ENCODE measurements at places on chromosomes 7 and 10.

DNA sequence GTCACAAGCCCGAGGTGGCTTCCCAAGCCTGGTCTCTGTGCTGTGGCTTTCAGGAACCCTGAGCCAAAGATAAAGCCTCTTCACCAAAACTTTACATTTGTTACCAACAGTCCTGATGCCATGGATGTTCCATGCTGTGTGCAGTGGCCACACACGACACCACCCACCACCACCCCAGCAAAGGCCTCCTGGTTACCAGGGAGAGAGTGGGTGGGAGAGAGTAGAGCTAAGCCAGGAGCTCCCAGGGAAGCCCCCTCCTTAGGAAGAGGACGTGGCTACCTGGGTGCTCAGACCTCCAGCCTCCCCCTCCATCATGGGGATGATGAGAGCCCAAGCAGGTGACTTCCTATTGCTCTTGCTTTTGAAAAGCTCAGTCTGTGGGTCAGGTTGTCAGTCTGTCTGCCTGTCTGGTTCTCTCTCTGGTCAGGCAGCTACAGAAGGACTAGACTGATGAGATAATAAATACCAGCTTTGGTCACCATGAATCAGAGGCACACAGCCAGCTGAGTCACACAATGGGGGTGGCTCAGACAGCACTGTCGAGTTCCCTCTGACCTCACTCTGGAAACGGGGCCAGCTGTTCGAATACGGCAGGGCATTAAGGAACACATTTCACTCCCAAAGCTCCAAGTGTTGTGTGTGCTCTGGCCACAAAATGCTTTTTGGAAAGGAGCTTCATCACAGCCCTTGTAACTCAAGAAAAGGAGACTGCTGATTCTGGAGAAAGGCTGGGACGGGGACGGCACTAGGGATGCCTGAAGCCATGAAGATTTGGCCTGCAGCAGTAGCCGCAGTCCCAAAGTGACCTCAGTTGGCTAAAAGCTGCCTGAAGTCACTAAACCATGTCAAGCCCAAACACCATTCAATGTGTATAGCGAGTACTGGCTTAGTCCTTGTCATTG, 166.0 kb downstream of the FANK1 start:
- peak; percentile 95 for DNase-seq

DNA sequence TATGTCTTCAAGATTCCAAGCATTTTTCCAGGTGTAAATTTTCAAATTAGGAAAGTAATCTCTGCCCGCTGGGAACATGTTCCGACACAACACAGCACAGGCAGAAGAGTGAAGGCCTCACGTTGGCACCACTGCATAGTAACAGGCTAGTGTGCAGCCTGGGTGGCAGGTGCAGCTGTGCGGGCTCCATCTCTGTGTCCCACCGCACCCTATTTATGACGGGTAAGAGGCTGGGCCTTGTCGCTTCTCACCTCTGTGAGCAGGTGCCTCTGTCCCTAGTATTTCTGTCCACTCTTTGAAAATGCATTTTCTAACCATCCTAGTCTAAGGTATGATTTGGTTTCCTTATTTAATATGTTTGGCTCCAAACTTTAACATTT, 24.1 kb downstream of the VIPR2 start:
- DNase-seq = no peak

- no peak for DNase-seq
Measured at GRCh38 chr7:122633472-122633871, 65.4 kb downstream of the RNF133 start.

DNA sequence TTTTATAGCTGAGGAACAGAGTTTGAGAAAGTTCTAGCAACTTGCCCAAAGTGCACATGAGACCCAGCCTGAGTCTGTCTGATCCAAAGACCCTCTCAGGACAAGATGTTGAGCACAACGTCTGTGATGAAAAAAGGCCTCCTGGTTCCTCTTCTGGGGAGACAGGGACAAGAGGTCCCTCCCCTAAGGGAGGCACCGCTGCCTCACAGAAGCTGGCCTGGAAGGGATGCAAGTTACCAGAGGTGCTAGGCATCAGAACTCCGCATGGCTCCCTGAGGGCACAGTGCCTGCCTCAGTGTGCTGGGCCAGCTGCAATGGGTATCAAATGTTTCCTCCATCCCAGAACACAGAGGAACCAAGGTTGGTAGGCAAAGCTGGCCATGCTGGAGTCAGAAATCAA, 302.4 kb downstream of the GRID1 start:
- no peak for DNase-seq

DNA sequence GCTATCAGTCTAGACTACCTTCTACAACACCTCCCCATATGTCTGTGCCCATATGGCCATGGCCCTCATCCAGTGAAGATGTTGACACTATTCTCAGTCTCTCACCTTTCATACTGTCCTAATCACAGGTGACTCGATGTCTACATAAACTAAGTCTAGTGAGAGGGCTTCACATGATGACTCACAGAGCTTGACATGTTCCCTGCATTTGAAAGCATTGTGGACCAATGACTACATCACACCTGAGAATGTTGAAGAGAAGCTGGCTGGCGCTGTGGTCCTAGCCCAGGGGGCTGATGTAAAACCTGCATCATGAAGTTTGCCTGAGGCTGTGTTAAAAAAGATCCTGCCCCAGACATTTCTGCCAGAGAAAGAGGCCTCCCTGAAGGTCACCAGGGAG, 167.2 kb downstream of the NPSR1 start:
- DNase-seq = no peak

- no peak for DNase-seq
Measured at GRCh38 chr10:75632805-75633462, 201.5 kb downstream of the LRMDA start.

- no peak for DNase-seq
Measured at GRCh38 chr10:285216-285615, 150.0 kb downstream of the ZMYND11 start.

DNA sequence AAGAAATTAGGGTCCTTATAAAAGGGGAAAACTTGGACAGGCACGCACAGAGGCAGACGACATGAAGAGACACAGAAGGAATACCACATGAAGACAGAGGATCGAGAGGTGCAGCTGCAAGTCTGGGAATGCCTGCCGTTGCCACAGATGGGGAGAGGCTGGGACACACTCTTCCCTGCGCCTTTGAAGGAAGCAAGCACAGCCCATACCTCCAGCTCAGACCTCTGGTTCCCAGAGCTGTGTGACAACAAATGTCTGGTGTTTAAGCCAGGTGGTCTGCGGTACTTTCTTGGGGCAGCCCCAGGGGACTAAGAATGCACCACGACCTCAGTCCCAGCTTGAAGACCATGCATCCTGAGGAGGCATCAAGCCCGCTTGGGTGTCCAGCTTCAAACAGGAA, 18.3 kb downstream of the INSIG1 start:
- DNase-seq = no peak

DNA sequence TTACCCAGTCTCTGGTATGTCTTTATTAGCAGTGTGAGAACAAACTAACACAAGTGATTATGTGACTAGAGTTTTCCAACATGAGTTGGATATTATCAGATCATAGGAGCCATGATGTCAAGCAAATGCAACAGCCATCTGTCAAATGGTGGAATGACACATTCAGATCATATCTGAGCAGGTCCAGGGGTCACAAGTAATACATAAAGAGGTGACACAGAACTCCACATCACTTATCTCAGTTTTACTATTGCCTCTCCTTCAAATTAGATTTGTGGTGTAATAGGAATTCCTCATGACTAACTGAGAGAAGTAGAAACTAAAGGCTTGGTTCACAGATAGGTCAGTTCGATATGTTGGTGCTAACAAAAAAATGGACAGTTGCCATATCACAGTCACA, 12.2 kb upstream of the SAMD9L start:
- DNase-seq = no peak

- no peak for DNase-seq
Measured at GRCh38 chr7:2808891-2809665, 35.0 kb downstream of the GNA12 start.

GRCh38 chr10:34337917-34338316, 477.2 kb downstream of the PARD3 start:
- DNase-seq = no peak

DNA sequence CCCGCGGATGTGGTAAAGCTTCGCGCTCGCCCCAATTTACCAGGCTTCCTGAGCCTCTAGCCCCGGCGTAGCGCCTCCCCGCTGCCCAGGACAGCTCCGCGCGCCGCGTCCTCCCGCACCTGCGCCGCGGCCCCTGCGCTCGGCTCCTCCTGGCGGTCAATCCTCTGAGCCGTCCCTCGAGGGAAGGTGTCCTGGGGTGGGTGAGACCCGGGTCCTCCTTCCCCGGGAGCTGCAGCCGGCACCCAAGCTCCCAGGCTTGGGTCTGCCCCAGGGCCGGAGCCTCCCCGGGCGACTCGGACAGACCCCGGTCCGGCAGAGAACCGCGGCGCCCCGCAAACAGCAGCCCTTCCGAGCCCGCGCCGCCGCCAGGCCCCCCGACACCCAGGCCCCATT, 512 bp downstream of the OSBPL3 start:
- DNase-seq = no peak

GRCh38 chr10:127197154-127197432, 702 bp upstream of the INSYN2A start:
- no peak for DNase-seq

DNA sequence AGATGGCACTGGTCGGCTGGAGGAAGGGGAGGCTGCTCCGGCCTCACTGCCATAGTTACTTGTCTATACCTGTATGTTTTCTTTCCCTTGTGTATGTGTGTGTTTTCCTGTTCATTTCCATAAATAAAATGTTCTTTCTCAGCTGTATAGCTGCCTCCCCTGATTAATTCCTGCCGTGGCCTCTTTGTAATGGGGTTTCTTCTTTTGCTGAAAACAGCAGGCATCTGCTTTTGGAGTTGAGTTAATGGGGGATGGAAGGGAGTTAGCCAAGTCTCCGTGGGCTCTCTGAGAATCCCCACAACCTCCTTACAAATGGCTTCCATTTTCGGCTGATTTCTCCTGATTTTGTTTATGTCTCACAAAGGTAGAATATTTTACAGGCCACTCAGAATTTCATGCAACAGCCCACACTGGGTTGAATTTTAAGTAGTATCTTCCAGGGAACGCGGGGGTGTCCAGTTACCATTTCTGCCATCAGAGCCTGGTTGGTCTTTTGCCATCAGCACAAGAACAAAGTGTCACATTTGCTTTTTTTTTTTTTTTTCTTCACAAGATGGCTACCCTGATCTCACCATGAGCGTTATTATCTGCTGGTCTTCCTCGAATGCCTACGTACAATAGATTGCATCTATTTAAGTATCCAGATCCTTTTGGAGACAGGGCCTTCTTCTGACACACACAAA, 88.1 kb upstream of the NRP1 start:
- DNase-seq = no peak

DNA sequence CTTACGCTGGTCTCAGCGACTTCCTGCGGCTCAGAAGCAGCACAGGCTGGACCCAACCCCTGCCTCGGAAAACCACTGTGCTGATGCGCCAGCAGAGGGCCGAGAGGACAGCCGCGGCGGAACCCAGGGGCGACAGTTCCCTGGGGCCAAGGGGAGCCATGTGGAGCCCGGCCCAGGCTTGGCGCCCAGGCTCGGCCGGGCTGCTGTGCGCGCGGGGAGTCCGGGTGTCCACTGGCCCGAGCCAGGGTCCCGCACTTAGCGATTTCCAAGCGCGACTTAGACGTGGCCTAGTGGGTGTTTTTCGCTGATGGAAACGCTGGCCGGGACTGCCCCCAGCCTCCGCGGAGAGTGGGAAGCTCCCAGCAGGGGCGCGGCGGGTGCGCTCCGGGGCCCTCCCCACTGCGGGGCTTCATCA, 18.6 kb upstream of the ZNF32 start:
- no peak for DNase-seq

DNA sequence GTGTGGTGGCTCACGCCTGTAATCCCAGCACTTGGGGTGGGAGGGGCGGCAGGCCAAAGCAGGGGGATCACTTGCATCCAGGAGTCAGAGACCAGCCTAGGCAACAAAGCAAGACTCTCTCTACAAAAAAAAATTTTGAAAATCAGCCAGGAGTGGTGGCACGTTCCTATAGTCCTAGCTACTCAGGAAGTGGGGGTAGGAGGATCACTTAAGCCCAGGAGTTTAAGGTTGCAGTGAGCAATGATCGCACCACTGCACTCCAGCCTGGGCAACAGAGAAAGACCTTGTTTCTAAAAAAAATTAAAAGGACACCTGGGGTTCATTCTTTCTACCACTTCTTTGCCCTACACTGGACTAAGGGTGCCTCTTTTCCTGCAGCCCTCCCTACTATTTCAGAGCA, 15.1 kb downstream of the WAPL start:
- no peak for DNase-seq

- DNase-seq = no peak
Measured at GRCh38 chr7:113824117-113824823, 94.5 kb downstream of the PPP1R3A start.

- no peak for DNase-seq
Measured at GRCh38 chr10:112954974-112955581, 5.0 kb downstream of the TCF7L2 start.

DNA sequence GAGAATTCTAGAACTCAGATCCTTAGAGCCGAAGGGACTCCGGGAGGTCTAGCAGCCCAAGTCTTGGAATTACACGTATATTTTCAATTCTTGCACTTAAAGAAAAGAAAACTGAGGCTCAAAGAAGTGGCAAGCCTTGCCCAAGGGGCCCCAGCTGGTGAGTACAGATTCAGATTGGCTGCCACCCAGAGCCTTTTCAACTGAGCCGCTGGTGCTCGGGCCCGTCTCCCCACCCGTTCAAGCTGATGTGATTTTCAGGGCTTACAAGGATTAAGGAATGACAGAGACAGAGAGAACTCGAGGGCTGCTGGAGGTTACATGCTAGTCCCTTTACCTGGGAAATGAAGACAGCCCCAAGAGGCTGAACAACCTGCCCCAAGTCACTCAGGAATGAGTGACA, 117.8 kb downstream of the ABLIM1 start:
- DNase-seq = no peak

GRCh38 chr10:77104459-77104980, 533.1 kb downstream of the KCNMA1 start:
- DNase-seq = peak; percentile 81

DNA sequence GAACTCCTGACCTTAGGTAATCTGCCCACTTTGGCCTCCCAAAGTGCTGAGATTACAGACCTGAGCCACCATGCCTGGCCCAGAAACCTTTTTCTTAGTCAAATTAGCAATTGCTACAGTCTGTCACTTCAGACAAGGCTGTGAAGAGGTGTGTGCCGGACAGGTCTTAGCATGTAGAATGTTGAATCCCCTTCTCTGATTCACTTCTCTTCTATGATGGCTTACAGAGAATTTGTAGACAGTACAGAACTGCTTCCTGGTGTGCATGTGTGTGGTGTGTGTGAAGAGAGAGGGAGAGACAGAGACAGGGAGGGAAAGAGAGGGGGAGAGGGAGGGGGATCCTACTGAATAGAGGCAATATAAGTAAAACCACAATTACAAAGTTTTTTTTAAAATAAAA, 150.4 kb downstream of the PARD3 start:
- no peak for DNase-seq

- no peak for DNase-seq
Measured at GRCh38 chr7:4689151-4689550, 7.1 kb downstream of the FOXK1 start.

DNA sequence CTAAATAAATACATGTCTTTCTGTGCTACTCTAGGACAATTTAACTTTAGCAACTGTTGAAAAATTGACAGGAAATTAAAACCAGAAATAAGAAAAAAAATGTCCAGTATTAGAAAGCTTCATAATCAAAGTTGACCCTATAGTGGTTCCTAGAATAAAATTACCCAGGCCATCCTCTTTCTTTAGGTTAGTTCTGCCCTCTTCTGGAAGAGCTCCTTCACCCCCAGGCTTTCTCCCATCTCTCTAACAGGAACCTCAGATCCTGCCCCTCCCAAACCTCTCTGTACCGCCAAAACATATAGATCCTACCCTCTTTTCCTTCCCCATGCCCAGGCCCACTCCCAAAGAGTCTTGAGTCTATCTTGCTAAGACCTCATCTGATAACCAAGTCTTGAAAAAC, 159.4 kb upstream of the CDK1 start:
- no peak for DNase-seq
